Foreskin keratinocyte (primary cell): ENCODE measurements at places on chromosomes 7 and 10. TPM values are rescaled to one million over a fixed set of nuclear protein-coding genes. Genes with fewer than 3 reads are reported as not detected.

GIMAP1 gene
- total RNA-seq, result not detected in 2 replicates

GRCh38 chr10:88342733-88343310 is 240.3 kb downstream of the RNLS start:
- no peak for DNase-seq

TUBB8 gene
- total RNA-seq, result 0.07 TPM in 1 of 2 replicates, not detected in the other

KIAA1549 gene
- total RNA-seq, result 4.9 and 5.1 TPM in 2 replicates

DNA sequence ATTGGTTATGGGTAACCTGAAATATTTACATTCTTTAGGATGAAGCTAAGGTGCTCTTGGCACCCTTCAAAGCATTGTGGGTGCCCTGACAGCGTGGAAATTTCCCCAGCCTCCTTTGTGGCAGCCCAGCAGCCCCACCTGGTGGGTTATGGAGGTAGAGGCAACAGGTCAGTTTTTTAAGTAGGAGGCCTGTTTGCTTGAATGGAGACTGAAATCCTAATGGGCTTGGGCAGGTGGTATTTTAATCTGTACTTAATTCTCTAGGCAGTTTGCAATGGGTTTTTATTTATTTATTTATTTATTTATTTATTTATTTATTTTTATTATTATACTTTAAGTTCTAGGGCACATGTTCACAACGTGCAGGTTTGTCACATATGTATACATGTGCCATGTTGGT is 139.4 kb downstream of the EPC1 start:
- no peak for DNase-seq
